ENCODE measurements at places on chromosomes 13 and 19.

- DNase-seq = no peak
Measured at GRCh38 chr13:53104136-53104535, 75.5 kb downstream of the OLFM4 start.

GRCh38 chr13:41939398-41939797, 21.5 kb downstream of the VWA8 start:
- no peak for DNase-seq

GRCh38 chr19:14496834-14497227, 904 bp upstream of the GIPC1 start:
- DNase-seq = no peak

DNA sequence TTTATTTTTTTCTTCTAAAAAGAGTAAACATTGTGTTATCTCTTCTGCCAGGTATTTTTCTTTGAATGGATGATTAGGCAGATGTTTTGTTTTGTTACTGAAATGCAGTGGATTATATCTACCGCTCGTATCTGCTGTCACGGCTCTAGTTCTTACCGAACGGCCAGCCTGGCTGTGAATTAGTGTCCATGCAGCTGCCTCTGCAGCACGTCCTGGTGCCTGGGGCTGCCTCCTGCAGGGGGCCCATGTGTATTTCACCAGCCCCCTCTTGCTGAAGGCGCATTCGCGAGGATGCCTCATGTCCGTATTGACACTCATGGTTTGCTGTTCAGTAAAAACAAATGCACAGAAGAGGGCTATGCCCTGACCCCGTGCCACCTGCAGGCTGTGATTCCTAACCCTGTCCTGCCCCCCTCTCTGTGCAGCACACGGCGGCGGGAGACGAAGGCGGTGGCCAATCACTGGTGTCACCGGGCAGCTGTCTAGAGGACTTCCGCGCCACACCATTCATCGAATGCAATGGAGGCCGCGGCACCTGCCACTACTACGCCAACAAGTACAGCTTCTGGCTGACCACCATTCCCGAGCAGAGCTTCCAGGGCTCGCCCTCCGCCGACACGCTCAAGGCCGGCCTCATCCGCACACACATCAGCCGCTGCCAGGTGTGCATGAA, 49.9 kb downstream of the RAB20 start:
- no peak for DNase-seq

DNA sequence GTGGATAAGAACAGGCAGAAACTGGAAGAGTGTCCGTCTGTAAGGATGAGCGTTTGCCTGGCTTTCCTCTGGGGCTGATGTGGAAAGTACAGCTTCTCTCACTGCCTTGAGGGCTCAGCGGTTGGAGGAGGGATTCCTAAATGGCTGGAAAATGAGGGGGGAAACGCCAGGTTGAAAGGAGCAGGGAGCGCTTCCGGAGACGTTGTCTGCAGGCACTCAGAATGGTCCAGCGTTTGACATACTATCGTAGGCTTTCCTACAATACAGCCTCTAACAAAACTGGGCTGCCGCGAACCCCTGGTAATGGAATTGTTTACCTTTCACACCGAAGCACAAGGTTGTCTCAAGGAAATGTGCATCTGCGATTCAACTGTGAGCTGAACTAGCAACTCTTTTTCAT, 39.9 kb downstream of the MRPL57 start:
- DNase-seq = no peak

DNA sequence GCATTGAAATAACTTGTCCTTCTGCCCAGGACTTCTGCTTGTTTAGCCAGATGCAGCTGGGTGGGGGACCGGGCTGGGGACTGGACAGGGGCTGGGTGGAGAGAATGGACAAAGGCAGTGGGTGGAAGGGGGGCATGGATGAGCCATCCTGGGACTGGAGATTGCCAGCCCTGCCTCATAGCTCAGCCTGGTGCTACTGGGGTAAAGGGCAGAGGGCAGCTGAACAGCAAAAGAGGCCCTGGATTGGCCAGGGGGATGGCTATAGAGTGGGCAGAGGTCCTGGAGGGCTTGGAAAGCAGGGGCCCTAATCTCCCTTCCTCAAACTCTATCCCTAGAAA, 17.7 kb upstream of the PLAUR start:
- DNase-seq = no peak

GRCh38 chr13:49877629-49878218, 58.4 kb downstream of the SPRYD7 start:
- DNase-seq = no peak

DNA sequence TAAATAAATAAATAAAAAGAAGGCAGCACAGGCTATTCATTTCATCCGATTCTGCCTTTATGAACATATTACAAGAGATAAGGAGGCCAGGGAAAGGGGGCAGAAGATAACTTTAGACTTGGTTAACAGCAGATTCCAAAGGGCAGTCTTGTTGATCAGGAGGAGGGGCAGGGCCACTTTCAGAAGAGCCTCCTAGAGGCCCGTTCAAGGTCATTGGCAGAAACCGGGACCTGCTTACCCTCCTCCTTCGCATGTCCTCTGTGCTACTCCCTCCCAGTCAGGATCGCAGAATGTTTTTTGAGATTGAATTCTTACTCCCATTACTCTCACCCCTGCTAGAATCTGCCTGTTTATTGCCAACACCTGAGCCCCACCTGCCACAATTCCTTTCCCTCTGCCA, 217.0 kb upstream of the IPO5 start:
- DNase-seq = no peak

DNA sequence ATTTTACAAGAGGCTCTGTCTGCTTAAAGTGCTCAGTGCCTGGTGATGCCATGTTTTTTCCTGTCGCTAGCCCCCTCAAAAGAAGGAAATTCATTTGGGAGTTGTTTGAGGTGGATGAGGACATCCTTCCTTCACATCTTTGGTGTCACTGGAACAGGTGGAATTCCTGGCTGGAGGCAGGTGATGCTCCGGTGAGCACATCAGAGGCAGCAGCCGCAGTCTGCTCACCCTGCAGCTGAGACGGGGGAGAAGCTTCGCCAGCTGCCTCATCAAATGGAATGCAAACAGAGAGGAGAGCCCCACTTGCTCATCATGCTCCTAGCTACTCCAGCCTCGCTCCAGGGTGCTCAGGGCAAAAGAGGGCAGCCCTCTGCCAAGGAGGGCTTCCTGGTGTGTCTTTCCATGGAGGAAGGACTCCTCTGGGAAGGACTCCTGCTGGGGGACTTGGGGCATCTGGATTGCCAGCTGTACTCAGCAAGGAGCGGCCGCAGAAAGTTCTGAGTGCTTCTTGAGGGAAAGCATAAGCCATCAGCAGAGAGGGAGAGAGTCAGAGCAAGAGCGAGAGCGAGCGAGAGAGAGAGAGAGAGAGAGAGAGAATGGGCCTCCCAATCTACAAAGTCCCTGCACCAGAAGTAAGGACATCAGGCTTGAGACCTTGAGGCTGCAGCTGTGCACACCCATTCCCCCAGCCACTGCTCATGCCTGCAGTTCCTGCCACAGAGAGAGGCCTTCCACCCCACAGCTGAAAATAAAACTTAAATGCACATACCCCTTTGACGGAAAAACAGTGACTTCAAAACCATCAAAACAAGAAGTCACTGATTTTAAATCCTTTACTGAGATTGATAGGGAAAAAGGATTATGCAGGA, 74.3 kb upstream of the UBL3 start:
- no peak for DNase-seq

- no peak for DNase-seq
Measured at GRCh38 chr13:82878536-82878935, 1003.7 kb downstream of the SLITRK1 start.

DNA sequence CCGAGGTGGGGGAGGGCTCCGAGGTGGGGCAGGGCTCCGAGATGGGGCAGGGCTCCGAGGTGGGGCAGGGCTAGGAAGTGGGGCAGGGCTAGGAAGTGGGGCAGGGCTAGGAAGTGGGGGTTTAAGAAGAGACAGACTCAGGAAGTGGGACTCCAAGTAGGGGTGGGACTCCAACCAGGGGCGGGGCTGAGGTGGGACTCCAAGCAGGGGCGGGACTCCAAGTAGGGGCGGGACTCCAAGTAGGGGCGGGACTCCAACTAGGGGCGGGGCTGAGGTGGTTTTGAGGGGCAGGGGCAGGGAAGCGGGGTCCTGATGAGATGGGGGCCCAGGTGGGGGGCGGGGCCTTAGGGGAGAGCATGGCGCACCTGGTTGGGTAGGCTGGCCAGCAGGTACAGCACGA, 13.6 kb downstream of the CFD start:
- DNase-seq = peak; percentile 38

DNA sequence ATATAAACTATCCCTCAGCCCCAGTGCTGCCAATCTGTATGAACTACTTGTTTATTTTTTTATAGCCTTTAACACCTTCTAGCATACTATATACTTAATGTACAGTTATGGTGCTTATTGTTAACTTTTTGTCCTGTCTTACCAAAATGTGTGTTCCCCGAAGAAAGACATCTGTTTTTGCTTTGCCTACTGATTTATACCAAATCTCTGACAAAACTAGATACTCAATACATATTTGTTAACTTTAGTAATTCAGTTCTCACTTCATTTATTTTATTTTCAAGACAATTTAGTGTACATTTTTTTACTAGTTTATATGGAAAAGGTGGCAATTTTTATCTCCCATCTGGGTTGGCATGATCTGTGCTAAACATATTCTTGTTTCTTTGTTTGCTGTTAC, 824.3 kb upstream of the ATXN8OS start:
- DNase-seq = no peak

- DNase-seq = peak; percentile 33
Measured at GRCh38 chr19:34217952-34218817, 36.2 kb upstream of the GARRE1 start.

DNA sequence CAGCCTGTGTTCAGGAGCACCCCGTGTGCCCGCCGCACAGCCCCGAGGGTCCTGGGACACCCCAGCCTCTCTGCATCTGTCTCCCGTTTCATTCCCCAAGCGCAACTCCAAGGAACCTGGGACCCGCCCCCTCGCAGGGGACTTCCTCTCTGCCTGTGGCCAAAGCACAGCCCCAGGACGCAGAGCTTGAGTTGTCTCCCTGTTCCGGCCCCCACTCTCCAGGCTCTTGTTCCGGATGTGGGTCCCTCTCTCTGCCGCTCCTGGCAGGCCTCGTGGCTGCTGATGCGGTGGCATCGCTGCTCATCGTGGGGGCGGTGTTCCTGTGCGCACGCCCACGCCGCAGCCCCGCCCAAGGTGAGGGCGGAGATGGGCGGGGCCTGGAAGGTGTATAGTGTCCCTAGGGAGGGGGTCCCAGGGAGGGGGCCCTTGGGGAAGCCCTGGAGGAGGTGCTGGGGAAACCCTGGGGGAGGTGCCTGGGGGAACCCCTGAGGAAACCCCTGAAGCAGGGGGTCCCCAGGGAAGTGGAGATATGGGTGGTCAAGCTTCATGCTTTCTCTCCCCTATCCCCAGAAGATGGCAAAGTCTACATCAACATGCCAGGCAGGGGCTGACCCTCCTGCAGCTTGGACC, 1.3 kb downstream of the HCST start:
- DNase-seq = peak; percentile 94

DNA sequence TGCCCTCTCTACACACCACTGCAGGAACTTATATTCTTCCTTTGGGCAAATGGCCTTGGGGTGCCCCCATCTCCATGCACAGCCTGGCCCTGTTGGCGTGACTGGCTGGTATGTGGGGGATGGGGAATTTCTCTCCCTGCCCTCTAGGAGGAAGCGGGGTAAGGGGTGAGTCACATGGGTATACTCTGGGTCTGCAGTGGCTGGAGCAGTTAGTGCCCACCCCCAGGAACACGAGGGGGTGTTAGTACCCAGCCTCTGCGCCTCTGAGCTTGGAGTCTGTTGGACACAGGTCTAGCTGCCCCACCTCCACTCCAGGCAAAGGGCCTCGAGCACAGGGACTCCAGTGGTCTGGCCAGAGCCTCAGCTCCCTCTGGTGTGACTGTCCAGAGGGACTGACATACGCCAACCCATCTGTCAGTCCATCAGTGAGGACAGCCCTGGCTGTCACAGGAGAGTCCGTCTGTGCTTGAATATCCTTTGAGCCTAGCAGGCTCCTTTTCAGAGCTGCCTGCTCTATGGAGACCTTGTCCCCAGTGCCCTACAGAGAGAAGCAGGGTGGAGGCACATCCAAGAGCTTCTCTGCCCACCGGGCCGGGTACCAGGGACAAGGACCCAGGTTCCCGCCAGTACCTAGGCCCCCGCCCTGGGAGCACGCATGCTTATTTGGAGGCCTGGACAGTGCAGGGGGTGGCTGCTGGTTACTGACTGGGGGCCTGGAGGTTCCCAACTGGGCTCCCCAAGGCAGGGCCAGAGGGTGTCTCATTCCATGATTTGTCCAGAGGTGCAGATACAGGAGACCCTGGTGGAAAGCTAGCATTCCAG, 66.6 kb downstream of the CHST8 start:
- no peak for DNase-seq

- no peak for DNase-seq
Measured at GRCh38 chr19:6061376-6062130, 48.7 kb downstream of the RFX2 start.

- no peak for DNase-seq
Measured at GRCh38 chr19:50362656-50363424, 2.6 kb downstream of the NAPSA start.

DNA sequence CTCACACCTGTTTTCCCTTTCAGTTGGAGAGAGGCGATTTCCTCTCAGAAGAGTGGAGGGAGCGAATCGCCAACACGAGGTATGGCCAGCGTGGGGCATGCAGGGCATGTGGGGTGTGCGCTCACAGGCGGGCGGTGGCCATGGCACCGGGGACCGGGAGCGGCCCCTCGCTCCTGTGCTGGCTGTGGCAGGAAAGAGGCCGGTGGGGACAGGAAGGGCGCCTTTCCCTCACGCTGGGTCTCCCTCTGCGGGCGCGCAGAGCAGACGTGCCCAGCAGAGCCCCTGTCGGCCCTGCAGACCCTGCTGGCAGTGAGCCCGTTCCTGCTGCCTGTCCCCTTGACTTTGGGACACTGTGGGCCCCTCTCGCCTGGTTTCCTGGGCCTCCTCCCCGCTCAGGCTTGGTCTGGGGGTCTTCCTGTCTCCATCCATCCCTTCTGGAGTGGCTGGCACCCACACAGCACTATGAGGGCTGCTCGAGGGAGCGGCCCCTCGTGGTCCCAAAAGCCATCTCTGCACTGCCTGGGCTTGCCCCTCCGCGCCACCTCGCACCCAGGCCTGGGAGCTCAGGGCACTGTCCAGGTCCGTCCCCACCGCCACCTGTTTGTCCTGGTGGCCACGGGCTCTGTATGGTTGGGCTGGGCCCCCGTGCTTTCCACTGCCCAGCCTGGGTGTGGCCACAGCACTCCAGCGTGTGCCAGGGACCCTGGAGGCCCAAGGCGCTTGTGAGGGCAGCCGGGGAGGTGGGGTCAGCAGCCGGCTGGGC, 36.1 kb downstream of the PLEKHJ1 start:
- no peak for DNase-seq

- no peak for DNase-seq
Measured at GRCh38 chr13:111006506-111007031, 91.7 kb upstream of the ANKRD10 start.

DNA sequence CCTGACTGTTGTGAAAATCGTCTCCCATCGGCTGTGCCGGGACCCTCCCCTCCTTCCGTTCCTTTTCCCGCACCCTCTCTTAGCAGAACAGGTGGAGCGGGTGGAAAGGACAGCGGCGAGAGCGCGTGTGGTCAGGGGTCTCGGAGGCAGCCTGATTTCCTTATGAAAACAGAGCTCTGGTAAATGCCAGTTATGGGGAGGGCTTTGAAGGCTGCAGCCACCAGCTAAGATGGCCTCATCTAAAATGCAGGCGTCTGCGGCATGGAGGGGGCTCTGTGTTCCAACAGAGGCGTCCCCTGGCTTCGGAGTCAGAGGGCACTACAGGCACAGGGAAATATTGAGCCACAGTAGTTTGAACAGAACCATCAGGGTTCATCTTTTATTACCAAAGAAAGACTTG, 93.8 kb upstream of the SOX1 start:
- no peak for DNase-seq

- no peak for DNase-seq
Measured at GRCh38 chr13:65868099-65868498, 1362.0 kb downstream of the PCDH9 start.

- no peak for DNase-seq
Measured at GRCh38 chr13:78239714-78240113, 321.1 kb upstream of the EDNRB start.

All from stimulated activated CD4-positive, alpha-beta T cell treated with anti-CD3 and anti-CD28 coated beads, Interleukin-2, amount 100 ng/mL, for 4 hours (primary cell).